ENCODE measurements at places on chromosomes 13 and 19. TPM values are rescaled to one million over a fixed set of nuclear protein-coding genes. Genes with fewer than 3 reads are reported as not detected.

Gene PRTN3
- polyA plus RNA-seq = not detected

- peak; percentile 94 for DNase-seq
Measured at GRCh38 chr13:93217721-93218261, 8.8 kb upstream of the GPC6 start.

GRCh38 chr19:49987159-49987698, 26.3 kb upstream of the SIGLEC11 start:
- peak; percentile 88 for DNase-seq

- DNase-seq = peak; percentile 47
Measured at GRCh38 chr13:38141792-38142191, 207.9 kb upstream of the UFM1 start.

Gene KLF5
- 162 TPM for polyA plus RNA-seq

GRCh38 chr13:55999709-56000108, 1141.0 kb upstream of the PRR20A start:
- no peak for DNase-seq

Gene IGFL3
- 179 TPM for polyA plus RNA-seq

GRCh38 chr13:110282316-110282841, 24.6 kb downstream of the COL4A1 start:
- DNase-seq = no peak

GRCh38 chr13:79749984-79750551, 269.1 kb downstream of the NDFIP2 start:
- peak; percentile 69 for DNase-seq

DNA sequence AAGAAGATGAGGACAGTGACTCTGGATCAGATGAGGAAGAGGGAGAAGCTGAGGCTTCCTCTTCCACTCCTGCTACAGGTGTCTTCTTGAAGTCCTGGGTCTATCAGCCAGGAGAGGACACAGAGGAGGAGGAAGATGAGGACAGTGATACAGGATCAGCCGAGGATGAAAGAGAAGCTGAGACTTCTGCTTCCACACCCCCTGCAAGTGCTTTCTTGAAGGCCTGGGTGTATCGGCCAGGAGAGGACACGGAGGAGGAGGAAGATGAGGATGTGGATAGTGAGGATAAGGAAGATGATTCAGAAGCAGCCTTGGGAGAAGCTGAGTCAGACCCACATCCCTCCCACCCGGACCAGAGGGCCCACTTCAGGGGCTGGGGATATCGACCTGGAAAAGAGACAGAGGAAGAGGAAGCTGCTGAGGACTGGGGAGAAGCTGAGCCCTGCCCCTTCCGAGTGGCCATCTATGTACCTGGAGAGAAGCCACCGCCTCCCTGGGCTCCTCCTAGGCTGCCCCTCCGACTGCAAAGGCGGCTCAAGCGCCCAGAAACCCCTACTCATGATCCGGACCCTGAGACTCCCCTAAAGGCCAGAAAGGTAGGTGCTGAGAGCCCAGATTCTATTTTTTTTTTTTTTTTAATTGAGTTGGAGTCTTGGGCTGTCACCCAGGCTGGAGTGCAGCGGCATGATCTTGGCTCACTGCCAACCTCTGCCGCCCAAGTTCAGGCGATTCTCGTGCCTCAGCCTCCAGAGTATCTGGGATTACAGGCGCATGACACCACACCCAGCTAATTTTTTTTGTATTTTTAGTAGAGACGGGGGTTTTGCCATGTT, 2.3 kb downstream of the PPP1R15A start:
- DNase-seq = peak; percentile 72

Gene DIRAS1
- 0.09 TPM for polyA plus RNA-seq

- DNase-seq = no peak
Measured at GRCh38 chr13:93116809-93117208, 109.8 kb upstream of the GPC6 start.

GRCh38 chr13:110410936-110411687, 104.0 kb downstream of the COL4A2 start:
- no peak for DNase-seq

Gene C3
- 142 TPM for polyA plus RNA-seq

Gene ELAVL1
- polyA plus RNA-seq = 71.0 TPM

DNA sequence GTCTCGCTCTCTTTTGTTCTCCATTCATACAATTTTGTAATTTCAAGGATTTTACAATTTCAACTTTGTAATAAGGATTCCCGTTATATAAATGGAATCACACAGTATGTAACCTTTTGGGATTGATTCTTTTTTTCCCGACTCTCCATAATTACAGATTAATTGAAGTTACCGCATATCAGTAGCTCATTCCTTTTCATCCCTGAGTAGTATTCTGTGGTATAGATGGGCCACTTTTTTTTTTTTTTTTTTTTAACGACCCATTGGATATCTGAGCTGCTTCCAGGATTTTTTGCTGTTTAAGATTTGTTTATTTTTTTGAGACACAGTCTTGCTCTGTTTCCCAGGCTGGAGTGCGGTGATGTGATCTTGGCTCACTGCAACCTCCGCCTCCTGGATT, 27.8 kb downstream of the UHRF1 start:
- no peak for DNase-seq

DNA sequence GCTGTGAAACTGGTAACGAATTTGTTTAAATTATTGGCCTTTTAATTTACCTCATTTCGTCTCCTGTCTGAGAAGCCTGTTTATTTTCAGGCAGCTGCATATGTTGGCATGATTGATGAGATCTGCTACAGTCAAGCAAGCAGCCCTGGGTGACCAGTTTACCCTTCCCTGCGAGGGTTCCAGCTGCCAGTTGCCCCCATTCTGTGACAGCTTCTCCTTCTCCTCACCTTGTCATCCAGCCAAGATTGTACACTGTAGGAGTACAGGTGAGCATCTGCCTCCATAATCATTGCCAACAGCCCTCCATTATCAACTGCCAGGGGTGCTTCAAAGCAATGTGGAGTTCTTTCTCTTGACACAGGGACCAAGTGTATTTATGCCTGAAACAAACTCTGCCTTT, 1979.9 kb upstream of the PRR20A start:
- no peak for DNase-seq

GRCh38 chr13:40194224-40194806, 472.1 kb downstream of the FOXO1 start:
- DNase-seq = no peak

- no peak for DNase-seq
Measured at GRCh38 chr13:75360170-75360569, 121.8 kb downstream of the TBC1D4 start.

All from mammary epithelial cell (primary cell).